ENCODE measurements at places on chromosomes 2 and 18. TPM values are rescaled to one million over a fixed set of nuclear protein-coding genes. Genes with fewer than 3 reads are reported as not detected.

Gene RASGRP3
- total RNA-seq, result 42.4 TPM

Gene SERPINB4
- not detected for total RNA-seq

Gene TRIM43
- 0.07 TPM for total RNA-seq

Gene CELF4
- total RNA-seq, result not detected

Gene PIEZO2
- total RNA-seq, result 31.0 TPM

Gene CDH19
- not detected for total RNA-seq

Gene IL1B
- total RNA-seq, result not detected

Gene TLX2
- total RNA-seq, result not detected

Gene MBOAT2
- 2.1 TPM for total RNA-seq

Gene NEMP2
- total RNA-seq, result 3.6 TPM

Gene SNTG2
- not detected for total RNA-seq

Gene SPHKAP
- not detected for total RNA-seq

Gene ASTL
- not detected for total RNA-seq

Gene VWC2L
- not detected for total RNA-seq

Gene SERPINB11
- not detected for total RNA-seq

Gene CKAP2L
- 21.8 TPM for total RNA-seq

Gene GNLY
- not detected for total RNA-seq
